G401 (cell line): ENCODE measurements at places on chromosomes 3 and 15. TPM values are rescaled to one million over a fixed set of nuclear protein-coding genes. Genes with fewer than 3 reads are reported as not detected.

DNA sequence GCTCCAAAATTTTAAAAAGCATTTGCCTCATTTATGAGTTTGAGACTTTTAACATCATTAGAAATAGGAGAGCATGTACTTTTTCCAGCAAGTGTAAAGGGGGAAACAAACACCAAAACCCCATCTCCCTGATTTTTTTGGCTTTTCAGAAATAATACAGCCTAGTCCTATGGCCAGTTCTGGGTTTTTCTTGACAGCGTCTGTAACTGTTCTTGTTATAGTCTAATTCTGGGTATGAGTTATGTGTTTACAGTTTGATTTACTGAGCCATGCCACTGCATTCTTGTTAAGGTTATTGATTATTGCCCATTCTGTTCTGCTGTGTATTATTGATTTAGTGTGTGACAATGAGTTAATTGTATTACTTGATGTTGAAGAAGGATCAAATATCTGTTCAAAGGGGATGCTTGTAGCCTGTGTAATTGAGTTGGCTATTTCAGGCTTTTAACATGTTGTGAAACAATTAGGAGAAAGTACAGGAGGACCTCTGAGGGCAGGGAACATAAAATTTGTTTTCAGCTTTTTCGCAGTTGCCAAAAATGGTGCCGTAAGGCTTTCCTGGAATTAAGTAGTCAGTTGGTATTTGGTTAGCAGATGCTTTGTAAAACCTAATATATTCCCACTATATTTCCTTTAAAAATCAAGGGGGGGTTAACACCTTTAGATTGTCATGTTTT, 46.1 kb downstream of the MBNL1 start:
- no peak for DNase-seq

- DNase-seq: peak; percentile 27
Observed at GRCh38 chr15:72472992-72473610, 1.0 kb upstream of the ARIH1 start.

- no peak for DNase-seq
Observed at GRCh38 chr3:68162644-68163043, 508.2 kb upstream of the SUCLG2 start.

DNA sequence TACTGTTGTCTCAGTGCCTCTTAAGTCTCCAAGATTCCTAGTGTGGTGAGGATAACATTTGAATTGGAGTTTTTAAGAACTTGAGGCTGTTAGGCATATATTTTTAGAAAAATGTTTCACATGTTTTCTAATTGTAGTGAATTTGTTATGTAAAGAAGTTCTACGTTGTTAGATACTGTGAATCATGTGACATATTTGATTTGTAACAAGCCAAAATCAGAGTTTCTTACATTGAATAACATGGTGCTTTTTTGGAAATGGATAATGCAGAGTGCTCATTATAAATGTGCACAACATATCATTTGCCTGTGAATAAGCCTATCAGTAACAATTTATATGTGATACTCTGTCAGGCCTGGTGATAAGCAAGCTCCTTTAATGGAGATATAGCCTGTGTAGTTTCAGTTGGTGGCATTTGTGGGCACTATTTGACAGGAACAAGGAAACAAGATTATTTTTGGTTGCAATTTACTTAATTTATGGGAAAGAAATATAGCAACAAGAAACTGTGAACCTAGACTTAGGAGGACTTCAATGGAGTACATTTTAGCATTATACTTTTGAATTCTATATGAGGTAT, 328.8 kb downstream of the ARPP21 start:
- DNase-seq: no peak

GRCh38 chr15:26772154-26773066, at the start of gene GABRB3:
TSS of gene GABRB3 (minus strand) at chr15:26773066.
- DNase-seq: peak; percentile 32

- no peak for DNase-seq
Observed at GRCh38 chr3:115790759-115791158, 167.4 kb downstream of the GAP43 start.

GRCh38 chr3:142910280-142910679, 21.4 kb upstream of the PCOLCE2 start:
- DNase-seq: no peak

Gene AP3B2
- total RNA-seq: 3.1 and 5.3 TPM in 2 replicates

Gene MAN2C1
- 59.1 and 69.2 TPM in 2 replicates for total RNA-seq

- DNase-seq: no peak
Observed at GRCh38 chr15:40290918-40291574, 8.2 kb upstream of the ANKRD63 start.

Gene TEX55
- not detected in 2 replicates for total RNA-seq

DNA sequence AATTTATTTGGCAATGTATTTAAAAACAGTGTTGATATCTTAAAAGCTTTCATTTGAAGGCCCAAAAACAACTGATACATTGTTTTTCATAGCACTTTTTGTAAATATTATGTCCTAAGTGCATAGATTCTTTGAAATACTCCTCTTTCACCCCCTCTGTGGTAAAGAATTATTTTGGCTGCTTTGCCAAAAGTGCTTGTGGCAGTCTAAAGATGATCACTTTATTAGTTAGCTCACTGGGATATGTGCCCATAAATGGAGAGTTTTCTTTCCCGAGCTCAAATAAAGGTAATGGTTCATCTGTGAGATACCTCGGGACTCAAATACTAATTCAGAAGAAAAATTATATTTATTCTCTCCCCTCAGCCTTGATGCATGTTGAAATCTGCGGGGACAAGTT, 16.7 kb downstream of the AKAP13 start:
- DNase-seq: no peak

GRCh38 chr15:39409876-39410530, 170.9 kb upstream of the THBS1 start:
- no peak for DNase-seq

Gene CACNA2D2
- 1.9 and 2.0 TPM in 2 replicates for total RNA-seq

DNA sequence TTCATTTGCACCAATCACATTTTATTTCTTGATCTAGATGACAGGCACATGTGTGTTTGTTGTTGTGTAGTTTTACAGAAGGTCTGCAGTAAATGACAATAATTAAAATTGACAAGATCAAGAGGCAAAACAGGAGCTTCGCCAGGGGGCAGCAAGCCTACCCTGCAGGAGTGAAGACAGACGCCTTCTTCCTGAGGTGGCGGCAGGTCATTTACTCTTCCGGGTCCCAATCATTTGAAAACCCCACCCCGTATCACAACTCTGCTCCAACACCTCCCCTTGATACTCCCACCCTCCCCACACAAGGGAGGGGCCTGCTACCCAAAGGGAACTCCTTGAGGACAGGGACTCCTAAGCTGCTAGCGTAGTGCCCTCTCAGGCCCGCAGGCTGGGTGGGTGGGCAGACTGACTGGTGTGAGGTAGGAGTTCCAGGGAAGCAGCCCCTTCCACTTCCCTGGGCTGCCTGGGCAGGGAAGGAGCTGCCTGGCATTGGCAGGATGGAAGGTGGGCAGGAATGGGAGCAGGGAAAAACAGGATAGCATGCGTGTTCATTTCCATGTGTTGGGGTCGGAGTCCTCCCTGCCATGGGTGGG, 13.1 kb downstream of the CHDH start:
- no peak for DNase-seq

- DNase-seq: no peak
Observed at GRCh38 chr15:78343276-78344060, 3.3 kb downstream of the CRABP1 start.

DNA sequence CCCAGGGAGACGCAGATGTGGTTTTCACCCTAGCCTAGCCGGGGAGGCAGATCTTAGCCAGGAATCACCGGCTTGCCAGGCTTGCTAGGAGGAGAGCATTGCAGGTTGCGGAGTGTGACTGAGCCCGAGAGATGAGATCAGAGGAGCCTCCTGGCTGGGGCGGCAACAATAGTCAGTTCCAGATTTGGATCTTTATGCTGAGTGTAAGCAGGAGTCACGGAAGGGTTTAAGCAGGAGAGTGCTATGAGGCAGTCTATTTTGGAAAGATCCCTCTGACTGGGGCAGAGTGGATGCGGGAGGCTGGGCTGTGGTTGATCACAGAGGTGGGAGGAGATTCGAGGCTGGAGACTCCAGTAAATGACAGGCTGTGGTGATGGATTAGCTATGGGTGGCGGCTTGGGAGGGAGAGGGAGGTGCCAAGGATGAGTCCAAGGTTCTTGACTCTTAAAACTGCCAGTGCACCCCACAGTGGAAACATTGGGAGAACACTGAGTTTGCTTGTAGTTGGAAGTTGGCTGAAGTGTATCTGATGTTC, 10.4 kb upstream of the BAHD1 start:
- DNase-seq: no peak

Gene TEX264
- 67.9 and 69.7 TPM in 2 replicates for total RNA-seq

- DNase-seq: no peak
Observed at GRCh38 chr15:74405823-74406222, 27.9 kb downstream of the SEMA7A start.

DNA sequence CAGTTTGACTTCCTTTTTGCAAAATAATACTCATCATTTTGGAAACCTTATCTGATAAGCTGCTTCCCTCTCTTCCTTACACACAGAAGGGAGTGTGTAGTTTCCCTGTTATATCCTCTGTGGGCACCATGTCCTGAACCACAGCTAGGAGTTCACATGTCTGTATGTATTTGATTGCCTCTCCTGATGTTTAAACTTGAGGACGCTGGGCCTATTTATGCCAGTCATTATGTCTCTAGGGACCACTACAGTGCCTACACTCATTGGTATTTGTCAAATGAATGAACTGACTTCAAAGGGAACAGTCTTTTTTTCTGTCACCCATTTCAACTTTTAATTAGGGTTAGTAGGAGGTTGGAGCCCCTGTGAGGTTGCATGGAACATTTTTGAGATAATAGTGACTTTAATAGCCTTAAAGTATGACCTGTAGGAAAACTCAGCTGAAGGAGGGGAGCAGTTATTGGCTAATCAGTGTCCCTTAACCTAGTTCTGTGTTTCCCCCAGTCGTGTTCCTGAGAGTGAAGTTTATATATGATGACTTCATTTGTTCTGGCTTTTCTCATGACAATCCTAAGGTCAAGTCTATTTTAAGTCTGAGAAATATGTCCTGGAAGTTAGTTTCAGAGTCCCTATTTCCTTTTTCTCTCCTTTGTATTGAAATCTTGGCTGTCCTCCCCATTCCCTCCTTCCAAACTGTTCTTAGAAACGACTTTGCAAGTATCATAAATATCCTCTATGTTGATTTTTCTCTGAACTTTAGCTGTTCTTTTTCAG, 28.9 kb downstream of the PDE8A start:
- DNase-seq: no peak

GRCh38 chr15:65812916-65813315, 20.8 kb upstream of the DENND4A start:
- DNase-seq: no peak

DNA sequence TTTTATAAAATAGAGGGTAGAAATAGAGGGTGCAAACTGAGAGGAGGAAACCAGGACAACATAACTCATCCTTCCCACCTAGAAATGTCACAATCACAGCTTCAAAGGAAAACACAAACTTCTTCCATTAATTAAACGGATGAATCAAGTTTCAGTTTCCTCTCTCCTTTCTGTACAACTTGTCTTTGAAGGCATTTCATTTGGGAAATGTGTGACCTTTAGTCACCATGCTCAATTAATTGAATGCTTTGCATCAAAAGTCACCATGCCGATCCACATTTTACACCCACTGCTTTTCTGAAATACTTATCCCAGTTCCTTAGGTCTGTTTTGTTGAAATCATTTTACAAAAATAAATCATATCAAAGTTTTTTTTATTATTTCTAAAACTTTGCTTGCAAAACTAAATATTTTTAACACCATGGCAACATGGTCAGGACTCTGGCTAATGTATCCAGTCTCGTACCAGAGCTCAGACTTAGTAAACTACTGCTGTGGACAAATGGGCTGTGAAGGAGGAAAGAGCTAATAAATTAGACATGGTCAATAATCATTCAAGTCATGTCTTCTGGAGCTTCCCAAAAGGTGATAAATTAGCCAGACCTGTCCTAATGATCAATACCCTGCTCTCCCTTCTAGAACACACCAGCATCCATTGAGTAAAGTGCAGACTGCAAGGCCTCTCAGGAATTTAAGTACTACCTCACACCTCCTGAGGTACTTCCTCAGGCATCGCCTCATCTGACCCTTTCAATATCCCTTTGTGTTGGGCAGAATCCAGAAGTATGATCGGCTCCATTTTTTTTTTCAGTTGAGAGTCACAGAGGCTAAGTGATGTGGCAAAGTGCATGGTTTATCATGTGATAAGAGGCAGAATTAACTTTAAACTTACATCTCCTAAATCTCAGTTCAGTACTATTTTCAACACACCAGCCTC, 161.3 kb downstream of the GREM1 start:
- no peak for DNase-seq

GRCh38 chr3:126994661-126995245, 11.8 kb downstream of the PLXNA1 start:
- DNase-seq: peak; percentile 55
